ENCODE measurements at places on chromosomes 7 and 10.

GRCh38 chr7:73858807-73859206 lies 2.2 kb upstream of the TMEM270 start:
- no peak for DNase-seq

GRCh38 chr7:15832996-15833395 lies 146.5 kb upstream of the MEOX2 start:
- DNase-seq, result no peak

- DNase-seq, result no peak
Observed at GRCh38 chr10:127940866-127941640, 34.1 kb downstream of the PTPRE start.

DNA sequence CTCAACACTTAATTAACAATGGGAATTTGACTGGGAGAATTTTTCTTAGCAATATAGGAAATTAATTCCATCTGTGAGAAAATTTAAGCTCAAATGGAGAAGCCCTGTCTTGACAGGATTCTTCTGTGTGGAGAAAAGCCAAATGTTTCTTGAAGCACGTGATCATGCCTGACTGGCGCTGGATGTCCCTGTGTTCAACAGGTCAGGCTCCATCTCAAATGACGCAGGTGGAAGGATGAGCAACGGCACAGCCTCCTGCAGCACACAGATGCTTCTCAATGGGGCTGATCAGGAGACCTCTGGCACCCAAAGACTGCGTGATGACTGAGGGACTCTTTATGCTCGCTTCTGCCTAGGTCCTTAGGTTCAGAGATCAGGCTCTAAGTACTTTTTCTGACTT lies 143.8 kb downstream of the RSU1 start:
- no peak for DNase-seq

- no peak for DNase-seq
Observed at GRCh38 chr7:157018997-157019608, 8.6 kb upstream of the MNX1 start.

- no peak for DNase-seq
Observed at GRCh38 chr7:116522247-116522646, 2.6 kb upstream of the CAV1 start.

- no peak for DNase-seq
Observed at GRCh38 chr7:26683277-26683676, 181.1 kb downstream of the SKAP2 start.

GRCh38 chr7:84971360-84971759 lies 215.5 kb downstream of the SEMA3D start:
- DNase-seq, result no peak

DNA sequence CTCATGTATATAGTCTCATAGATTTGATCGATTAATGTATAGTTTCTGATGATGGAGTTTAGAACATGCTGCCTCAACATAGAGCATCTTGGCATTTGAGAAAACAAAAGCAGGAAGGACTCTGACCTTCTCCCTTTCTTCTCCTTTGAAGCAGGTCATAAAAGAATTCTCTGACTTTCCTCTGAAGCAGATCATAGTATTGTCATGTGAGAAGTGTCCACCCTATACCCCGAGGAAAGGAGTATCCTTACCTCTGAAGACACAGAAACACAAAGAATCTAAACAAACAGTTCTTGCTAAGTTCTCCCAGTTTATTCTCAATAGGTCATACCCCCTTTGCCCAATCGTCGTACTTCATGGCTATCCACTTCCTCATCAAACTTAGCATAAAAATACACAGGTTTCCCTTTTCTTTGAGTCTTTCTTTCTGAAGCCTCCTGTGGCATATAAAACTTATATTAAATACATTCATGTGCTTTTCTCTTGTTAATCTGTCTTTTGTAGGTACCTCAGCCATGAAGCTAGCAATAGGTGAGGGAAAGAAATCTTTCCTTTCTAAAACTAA lies 194.9 kb downstream of the REEP3 start:
- DNase-seq, result no peak

- DNase-seq, result no peak
Observed at GRCh38 chr7:137609500-137609899, 237.3 kb downstream of the DGKI start.

- DNase-seq, result no peak
Observed at GRCh38 chr7:74429153-74429747, 24.5 kb upstream of the GTF2IRD1 start.

DNA sequence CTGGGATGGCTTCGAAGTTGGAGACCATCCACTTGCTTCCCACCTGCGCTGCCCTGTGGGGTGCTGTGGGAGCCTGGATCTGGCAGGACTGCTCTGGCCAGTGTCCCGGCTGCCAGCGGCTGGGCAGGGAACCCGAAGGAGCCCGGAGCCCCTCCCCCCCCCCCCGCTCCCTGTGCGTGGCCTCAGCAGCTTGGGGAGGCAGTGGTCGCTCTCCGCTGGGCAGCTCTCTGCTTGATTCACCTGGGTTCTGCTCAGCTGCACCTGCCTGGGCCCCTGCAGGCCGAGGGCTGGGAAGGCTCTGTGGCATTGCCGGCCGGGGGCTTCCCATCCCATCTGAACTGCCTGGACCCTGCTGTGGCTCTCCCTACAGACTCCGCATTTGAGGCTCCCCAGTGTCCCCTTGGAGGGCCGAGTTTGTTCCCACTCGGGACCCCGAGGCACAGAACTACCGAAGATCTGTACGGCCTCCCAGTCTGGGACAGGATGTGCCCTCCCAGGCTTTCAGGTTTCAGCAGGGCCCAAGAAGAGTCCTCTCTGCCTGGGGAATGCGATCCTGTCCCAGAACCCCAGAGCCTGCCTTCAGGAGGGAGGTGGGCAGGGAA lies 525.1 kb downstream of the TCERG1L start:
- DNase-seq, result no peak

DNA sequence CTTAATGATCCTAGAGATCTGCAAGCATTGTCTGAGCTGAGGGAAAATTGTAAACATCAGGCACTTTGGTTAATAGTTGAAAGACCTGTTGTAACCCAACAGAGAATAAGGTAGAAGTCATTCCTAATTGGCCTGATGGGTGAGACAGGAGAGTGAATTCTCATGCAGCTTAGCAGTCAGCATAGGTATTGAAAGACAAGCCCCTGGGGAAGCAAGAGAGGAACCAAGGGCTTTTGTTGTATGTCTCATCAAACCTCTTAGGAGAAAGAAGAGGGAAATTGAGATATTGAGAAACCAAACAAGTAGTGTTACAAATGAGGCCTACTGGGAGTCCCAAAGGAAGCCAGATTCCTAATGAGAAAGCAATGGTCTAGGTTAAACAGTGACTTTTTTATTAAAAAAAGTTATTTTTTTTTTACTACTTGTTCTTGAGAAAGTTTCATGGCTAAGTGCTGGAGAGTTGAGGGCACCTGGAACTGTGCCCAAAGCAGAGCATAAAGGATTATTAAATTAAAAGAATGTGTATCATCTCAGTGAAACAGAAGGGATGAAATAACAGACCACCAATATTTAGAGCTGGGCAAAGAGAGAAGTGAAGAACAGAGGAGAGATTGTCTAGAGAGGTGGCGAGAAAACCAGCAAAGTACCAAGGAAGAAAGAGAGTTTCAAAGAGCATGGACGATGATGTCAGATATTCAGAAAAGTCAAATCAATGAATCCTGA lies 168.9 kb downstream of the CDK14 start:
- no peak for DNase-seq

DNA sequence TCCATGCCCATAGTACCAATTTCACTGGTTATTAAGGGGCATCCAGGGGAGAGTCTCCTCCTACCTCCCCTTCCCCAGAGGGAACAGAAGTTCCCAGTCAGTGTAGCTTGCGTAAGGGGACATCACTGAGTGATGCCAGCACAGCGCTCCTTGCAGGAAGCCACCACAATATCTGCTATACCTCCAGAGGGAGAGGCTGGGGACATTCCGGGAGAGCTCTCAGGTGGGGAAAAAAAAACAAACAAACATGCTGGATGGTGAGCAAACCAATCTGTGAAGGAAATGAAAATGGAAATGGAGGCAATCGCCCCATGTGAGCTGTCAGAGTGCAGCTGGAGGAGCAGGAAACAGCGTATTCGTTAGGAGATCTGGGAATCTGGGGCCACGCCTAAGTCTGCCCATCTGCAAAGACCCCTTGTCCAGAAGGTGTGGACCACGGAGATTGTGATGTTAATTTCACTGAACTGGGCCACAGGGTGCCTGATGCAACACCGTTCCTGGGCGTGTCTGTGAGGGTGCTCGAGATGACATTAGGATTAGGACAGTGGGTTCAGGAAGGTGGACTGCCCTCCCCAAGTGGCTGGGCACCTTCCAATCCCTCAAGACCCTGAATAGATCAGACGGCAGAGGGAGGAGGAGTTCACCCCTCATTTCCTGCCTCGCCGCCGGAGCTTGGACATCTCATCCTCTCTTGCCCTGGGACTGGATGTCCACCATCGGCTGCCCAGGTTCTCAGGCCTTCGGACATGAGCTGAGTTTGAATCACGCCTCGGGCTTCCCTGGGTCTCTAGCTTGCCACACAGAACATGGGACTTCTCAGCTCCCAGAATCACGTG lies 30.5 kb downstream of the GNA12 start:
- no peak for DNase-seq

DNA sequence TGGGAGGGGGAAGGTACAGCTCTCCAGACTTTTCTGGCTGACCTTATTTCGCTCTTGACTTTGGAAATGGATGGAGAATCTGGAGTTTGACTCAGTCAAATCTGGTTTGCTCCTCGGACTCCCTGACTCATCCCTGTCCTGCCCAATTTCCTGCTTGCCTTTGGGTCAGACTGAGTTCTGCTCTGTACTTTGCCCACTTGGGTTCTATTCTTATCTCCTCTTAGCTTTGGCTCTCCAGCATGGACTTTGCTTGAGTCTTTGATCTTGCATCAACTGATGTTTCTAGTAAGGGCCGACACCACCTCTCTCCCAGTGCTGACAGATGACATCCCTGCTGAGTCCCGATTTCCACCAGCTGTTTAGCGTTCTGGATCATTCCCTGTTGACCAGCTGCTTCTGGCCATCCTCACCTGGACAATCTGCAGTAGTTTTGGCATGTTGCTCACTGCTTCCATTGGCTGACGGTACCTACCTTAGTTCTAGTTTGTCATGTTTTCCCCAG lies 335.3 kb downstream of the SUGCT start:
- DNase-seq, result no peak

DNA sequence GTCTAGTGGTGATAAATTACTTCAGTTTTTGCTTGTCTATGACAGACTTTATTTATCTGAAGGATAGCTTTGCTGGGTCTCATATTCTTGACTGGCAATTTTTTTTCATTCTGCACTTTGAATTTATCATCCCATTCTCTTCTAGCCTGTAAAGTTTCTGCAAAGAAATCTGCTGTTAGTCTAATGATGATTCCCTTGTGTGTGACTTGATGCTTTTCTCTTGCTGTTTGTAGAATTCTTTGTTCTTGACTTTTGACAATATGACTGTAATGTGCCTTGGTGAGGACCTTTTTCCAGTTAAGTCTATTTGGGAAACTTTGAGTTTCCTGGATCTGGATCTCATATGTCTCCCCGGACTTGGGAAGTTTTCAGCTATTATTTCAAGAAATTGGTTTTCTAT lies 59.3 kb upstream of the TMEM140 start:
- DNase-seq, result no peak

DNA sequence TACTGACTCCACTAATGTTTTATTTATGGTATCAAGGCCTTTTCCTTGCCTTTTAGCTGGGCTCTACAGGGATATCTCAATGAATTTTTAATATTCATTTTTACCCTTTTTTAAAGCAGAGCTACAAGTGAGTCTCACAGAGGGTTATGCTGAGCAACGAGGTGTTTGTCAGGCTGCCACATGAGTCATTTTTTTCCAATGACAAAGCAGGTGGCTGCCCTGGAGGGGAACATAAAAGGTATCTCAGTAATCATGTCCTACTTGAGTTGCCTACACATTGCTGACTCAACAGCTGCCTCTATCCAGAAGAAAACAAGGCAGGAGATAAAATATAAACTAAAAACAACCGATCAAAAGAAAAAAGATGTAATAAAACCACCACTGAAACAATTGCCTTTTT lies 1004.9 kb upstream of the POT1 start:
- no peak for DNase-seq

DNA sequence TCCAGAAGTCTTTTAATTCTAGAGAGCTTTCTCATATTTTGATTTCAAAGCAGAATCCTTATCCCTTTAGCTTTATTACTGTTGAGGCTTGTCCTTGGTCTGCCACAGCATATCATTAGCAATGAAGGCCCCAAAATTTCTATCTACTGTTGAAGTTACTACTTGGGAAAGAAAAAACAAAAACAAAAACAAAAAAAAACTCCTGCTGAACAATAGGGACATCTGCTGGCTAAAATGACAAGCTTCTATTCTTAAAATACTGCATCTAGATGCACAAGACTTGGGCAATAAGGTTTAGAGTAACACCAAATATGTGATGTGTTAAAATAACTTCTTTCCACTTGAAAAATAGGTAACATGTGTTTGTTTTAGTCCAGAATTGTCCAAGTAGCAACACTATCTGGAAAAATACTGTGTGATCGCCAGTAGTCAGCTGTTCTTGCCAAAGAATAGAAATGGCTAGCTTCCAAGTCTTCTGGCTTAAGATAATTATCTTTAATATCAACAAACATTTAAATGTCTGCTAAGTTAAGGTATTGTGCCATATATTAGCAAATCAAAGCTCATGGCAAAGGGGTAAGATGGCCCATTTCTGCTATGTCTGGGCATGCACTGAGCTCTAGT lies 3.8 kb upstream of the DMTF1 start:
- DNase-seq, result no peak

- no peak for DNase-seq
Observed at GRCh38 chr10:124205432-124205831, 112.0 kb upstream of the CHST15 start.

DNA sequence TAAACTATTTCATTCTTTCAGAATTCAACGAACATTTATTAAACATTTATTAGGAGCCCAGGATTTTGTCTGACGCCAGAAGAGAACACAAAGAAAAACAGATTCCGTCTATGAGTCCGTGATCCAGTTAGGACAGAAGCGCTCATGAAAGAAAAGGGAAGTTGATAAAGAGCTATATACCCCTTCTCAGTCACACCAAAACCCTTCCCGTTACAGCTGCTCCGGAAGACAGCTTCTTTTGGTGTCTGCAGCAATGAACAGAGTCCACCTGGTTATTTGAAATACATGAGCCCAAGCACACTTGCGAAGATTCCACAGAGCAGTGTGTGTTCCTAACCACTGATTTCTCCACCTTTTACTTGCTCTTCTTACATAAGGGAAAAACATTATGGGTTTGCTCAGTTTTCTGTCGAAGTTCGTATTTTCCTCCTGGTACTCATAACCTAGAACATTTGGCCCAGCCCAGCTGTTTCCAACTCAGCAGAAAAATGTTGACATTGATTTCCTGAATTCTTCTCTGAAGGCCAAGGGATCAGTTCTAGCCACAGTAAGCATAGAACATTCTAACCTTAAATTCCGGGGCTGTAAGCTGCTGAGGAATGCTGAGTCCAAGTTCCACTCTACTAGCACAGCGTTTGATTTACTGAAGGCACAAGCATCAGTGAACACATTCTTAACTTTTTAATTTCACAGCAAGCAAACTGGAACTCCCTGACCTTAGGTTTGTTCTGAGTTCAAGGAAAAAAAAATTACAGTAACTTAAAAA lies 206.5 kb downstream of the SORCS1 start:
- no peak for DNase-seq

DNA sequence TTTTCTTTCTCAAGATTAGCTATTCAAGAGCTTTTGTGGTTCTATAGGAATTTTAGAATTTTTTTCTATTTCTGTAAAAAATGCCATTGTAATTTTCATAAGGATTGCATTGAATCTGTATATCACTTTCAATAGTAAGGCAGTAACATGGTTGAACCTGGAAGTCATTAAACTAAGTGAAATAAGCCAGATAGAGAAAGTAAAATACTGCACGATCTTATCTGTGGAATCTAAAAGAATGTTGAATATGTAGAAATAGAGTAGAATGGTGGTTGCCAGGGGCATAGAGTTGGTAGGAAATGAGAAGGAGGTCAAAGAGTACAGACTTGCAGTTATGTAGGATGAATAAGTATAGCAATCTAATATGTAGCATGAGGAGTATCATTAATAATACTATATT lies 1073.5 kb upstream of the LRRN3 start:
- DNase-seq, result no peak
